ENCODE measurements at places on chromosomes 1 and 21.

DNA sequence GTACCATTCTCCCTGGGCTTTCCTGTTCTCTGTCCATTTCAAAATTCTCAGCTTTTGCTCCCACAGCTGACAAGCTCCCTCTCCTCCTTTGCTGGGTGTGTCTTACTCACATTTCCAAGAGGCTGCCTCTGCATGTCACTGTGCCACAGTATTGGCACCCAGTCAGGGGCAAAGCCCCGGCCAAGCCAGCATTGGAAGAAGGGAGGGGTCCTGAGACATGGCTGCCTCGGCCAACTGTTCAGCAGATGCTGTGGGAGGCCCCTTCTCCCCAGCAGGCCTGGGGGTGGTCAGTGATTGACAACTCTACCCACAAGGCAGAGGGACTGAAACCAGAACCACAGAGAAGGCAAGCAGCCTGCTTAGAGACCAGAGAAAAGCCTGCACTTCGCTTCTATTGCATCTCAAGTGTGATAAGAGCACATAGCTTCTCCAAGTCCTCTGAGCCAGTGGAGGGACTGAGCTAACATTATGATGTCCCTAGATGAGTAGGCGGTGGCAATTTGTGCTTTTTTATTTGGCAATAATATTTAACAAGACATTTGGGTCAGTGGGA lies 294.1 kb downstream of the SIPA1L2 start:
- no peaks in the 10 kb centered on the region for H3K4me1 ChIP-seq
- no peaks in the 10 kb centered on the region for H3K36me3 ChIP-seq
- no peak for ATAC-seq
- no peak overlapping the region for H3K27ac ChIP-seq
- H3K27me3 ChIP-seq: no peaks in the 10 kb centered on the region

DNA sequence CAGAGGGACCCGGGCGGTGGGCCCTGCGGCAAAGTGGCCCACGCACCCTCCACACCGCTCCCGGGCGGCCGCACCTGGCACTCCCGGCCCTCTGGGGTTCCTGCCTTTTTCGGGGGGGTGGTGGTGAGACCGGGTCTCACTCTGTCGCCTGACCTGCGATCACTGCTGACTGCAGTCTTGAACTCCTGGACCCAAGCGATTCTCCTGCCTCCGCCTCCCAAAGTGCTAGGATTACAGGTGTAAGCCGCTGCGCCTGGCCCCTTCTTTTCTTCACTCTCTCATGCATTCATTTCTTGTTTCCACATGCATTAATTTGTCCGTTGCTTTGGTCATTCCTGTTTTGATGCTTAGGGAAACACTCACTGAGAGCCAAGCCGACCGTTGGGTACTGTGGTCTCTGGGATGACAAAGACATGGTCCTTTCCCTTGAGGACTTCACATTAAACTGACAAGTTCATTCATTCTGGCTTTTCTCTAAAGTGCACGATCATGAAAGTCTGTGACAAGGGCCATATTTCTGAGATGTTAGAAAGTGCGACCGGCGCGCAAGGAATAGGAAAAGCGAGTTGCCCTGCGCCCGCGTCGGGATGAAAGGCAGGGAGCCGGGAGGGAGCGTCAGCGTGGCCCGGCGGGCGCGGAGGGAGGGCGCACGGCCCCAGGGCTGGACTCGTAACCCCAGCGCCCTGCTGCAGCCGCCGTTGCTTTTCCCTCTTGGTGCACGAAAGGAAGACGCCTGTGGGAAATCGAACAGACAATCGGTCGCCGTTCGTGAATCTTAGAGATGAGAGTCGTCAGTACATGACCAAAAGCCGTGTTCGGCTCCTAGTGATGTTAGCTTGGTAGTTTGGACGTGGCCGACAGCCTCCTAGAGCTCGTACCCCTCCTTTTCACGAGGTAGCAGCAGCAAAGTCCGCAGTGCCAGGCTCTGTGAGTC lies 1.0 kb upstream of the MCOLN2 start:
- no peaks in the 10 kb centered on the region for H3K36me3 ChIP-seq
- peaks cover 9% of the 10 kb centered on the region for H3K4me1 ChIP-seq
- H3K27ac ChIP-seq: no peak overlapping the region
- peak overlapping the region; percentile 17 for H3K4me3 ChIP-seq

- no peaks in the 10 kb centered on the region for H3K36me3 ChIP-seq
- no peaks in the 10 kb centered on the region for H3K4me1 ChIP-seq
- no peaks in the 10 kb centered on the region for H3K27me3 ChIP-seq
- H3K4me3 ChIP-seq: no peak overlapping the region
Measured at GRCh38 chr21:14617871-14618270, 71.8 kb upstream of the SAMSN1 start.

GRCh38 chr1:204331847-204332487 lies 27.8 kb downstream of the PLEKHA6 start:
- H3K4me1 ChIP-seq: no peaks in the 10 kb centered on the region
- no peak for ATAC-seq
- H3K27ac ChIP-seq: no peak overlapping the region
- H3K36me3 ChIP-seq: no peaks in the 10 kb centered on the region

All from gastroesophageal sphincter (tissue), 4 donors.